Calu3 (cell line): ENCODE measurements at places on chromosomes 1 and 21. TPM values are rescaled to one million over a fixed set of nuclear protein-coding genes. Genes with fewer than 3 reads are reported as not detected.
A peak's percentile ranks its signal among the peaks of the same experiment; 100 is the strongest.

GRCh38 chr1:108075055-108075454, 110.1 kb upstream of the VAV3 start:
- peaks cover 38% of the 10 kb centered on the region for H3K27me3 ChIP-seq
- no peak overlapping the region for H3K4me3 ChIP-seq
- no peak for DNase-seq
- no peaks in the 10 kb centered on the region for H3K4me1 ChIP-seq

DNA sequence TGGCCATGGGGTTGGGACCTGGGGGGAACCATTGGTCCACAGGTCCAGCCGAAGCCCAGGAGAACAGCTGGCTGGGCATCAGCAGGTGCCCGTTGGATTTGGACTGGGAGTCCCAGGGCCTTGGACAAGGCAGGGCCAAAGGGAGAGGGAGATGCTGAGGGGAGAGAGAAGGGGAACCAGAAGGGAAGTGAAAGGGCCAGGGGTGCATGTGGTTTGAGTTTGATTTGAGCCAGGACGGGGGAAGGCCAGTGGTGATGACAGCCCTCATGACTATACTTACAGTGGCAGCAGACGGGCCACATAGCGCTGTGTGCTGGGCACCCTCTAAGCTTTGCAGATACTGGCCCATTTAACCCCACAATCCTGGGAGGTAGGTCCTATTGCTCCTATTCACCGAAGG, 18.8 kb downstream of the AGRN start:
- no peak for DNase-seq
- H3K4me1 ChIP-seq = no peaks in the 10 kb centered on the region
- no peaks in the 10 kb centered on the region for H3K27me3 ChIP-seq
- H3K36me3 ChIP-seq = peaks cover 54% of the 10 kb centered on the region

DNA sequence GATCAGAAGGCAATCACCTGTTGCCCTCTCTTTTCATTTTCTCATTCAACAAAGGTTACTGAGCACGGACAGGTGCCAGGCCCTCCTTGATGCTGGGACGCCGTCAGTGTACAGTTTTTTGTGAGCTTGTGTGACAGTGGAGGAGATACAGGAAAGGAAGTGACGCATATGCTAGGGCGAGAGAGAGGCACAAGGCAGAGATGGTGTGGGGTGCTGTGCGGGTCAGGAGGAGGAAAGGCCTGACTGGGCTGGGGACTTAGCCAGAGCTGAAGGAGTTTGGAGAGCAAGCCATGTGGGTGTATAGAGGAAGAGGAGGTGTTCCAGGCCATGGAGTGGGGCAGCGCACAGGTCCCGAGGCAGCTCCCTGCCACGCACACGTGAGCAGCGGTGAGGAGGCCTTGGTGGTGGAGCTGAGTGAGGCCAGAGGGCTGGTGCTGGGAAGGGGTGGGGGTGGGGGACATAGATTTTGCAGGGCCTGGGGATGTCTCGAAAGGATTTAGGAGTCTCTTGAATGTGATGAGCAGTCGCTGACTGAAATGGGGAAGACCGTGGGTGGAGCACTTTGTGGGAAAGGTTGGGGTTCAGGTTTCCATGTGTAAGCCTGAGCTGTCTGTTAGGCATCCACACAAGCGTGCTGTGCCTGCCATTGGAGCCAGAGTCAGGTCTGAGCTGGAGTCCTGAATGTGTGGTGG, 46.0 kb downstream of the TRAPPC10 start:
- H3K4me3 ChIP-seq = no peak overlapping the region
- no peak overlapping the region for H3K27ac ChIP-seq
- no peak for DNase-seq
- H3K36me3 ChIP-seq = peaks cover 27% of the 10 kb centered on the region

DNA sequence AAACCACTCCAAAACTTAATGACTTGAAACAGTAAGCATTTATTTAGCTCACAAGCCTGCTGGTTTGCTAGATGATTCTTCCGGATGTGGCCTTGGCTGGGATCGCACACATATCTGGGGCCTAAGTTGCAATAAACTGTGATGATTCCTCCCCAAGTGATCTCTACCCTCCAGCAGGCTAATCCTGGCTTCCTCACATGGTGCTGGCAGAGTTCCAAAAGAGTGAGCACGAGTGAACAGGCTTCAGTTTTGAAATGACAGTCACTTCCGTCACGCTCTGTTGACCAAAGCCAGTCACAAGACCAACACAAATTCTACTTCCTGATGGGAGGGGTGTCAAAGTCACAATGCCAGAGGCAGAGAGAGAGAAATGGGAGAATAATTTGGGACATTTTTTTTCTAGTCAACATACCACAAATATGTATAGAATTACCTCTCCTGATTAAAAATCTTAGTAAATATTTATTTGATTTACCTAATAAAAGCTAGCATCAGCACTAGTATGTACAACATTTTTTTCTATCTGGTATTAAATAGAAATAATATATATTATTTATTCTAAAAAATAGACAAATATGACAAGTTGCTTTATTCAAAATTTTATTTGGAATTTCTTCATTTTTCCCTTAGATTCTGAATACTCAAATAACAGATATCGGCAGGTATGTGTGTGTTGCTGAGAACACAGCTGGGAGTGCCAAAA, 292.7 kb downstream of the TPR start:
- peak overlapping the region; percentile 36 for H3K4me3 ChIP-seq
- no peaks in the 10 kb centered on the region for H3K27me3 ChIP-seq
- peaks cover 14% of the 10 kb centered on the region for H3K4me1 ChIP-seq
- no peaks in the 10 kb centered on the region for H3K36me3 ChIP-seq

GRCh38 chr1:104765085-104765484, 1015.4 kb downstream of the AMY1C start:
- no peaks in the 10 kb centered on the region for H3K4me1 ChIP-seq
- no peak for DNase-seq
- H3K27me3 ChIP-seq = no peaks in the 10 kb centered on the region
- H3K27ac ChIP-seq = no peak overlapping the region

The ARPC5 gene
- 135 and 148 TPM in 2 replicates for total RNA-seq

The PTGER3 gene
- total RNA-seq = 0.09 and 0.10 TPM in 2 replicates

The CD48 gene
- total RNA-seq = not detected in 2 replicates

The CORT gene
- 0.73 TPM in 1 of 2 replicates, not detected in the other for total RNA-seq

The ANKRD45 gene
- not detected in 2 replicates for total RNA-seq

The UTS2 gene
- total RNA-seq = not detected in 2 replicates

The LTN1 gene
- total RNA-seq = 15.4 and 16.7 TPM in 2 replicates

The TCHHL1 gene
- total RNA-seq = not detected in 2 replicates
